Thoracic aorta (tissue), 2 donors: ENCODE measurements at places on chromosomes 11 and 22. TPM values are rescaled to one million over a fixed set of nuclear protein-coding genes. Genes with fewer than 3 reads are reported as not detected.

DNA sequence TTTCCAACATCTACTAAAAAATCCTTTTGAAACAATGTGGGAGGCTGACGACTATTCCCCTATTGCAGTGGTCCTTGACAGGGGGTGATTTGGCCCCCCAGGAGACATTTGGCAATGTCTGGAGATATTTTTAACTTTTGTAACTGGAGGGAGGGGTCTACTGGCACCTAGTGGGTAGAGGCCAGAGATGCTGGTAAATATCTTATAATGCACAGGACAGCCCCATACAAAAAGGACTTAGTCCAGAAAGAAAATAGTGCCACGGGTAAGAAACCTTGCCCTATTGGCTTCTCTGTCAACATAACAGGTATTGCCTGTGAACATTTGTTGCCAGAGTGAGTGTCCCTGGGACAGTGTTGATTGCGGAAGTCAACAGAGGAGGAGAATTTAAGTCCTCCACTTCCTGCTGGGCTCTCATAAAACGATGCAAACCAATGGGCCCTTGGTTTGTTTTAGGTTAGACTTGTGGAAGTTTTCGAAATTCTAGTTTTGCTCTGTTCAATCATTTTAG, 101.6 kb downstream of the MAML2 start:
- no peak for DNase-seq

DNA sequence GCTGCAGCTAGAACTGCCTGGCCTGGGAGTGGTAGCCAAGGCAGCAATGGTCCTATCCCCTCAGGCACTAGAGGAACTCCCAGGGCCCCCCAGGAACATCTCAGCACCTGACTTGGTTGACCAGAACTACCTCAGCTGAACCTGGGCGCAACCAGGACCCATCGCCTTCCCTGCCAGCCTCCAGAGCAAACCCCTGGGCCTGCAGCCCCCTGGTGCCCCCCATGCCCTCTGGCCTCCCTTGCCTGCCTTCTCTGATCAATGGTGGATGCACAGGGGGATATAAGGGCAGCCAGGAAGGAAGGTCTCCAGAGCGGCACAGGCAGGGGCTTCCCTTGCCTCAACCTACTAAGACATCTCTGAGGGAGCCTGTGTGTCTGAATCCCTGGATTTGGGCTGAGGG, 13.5 kb downstream of the MS4A10 start:
- no peak for DNase-seq

DNA sequence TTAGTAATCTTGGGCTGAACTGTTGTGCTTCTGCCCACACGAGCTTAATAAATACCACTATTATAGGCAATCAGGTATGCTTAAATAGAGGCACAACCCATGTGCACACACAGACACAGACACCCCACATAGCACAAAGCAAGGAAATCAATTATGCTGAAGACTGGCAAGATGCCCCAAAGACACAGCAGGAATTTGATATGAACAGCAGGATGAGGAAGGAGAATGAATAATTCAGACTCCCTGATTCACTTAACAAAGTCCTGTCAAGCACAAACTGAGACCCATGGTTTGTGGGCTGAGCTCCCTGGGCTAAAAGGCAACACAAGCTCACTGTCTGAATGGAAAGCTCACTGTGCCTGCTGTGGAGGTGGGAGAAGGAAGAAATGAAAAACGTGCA, 42.5 kb downstream of the RBFOX2 start:
- no peak for DNase-seq

DNA sequence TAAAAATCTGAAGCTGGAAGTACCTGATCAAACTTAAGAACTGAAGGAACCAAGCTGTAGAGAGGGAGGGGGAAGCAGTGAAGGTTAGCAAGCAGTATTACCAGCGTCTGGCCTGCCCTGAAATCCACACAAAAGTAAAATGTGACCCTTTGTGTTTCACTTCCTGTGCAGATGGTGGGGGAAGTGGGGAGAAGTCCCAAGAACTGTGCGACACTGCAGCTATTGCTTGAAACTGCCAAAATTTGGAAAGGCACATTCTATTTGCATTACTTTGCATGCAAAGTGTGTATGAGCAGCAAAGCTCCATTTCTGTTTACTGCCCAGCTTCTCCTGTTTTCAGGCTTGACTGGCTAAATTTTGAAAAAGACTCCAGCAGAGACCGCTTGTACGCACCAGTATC, 72.1 kb upstream of the BMAL1 start:
- DNase-seq: no peak

- DNase-seq: no peak
Measured at GRCh38 chr11:44860346-44860745, 90.3 kb downstream of the TP53I11 start.

DNA sequence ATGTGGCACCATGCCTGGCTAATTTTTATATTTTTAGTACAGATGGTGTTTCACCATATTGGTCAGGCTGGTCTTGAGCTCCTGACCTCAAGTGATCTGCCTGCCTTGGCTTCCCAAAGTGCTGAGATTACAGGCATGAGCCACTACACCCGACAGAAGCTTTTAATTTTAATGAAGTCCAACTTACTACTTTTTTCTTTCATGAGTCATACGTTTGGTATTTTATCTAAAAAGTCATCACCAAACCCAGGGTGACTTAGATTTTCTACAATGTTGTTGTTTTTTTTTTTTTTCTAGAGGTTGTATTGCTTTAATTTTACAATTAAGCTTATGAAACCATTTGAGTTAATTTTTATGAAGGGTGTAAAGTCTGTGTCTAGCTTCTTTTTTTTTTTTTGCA, 34.9 kb downstream of the JRKL start:
- no peak for DNase-seq

DNA sequence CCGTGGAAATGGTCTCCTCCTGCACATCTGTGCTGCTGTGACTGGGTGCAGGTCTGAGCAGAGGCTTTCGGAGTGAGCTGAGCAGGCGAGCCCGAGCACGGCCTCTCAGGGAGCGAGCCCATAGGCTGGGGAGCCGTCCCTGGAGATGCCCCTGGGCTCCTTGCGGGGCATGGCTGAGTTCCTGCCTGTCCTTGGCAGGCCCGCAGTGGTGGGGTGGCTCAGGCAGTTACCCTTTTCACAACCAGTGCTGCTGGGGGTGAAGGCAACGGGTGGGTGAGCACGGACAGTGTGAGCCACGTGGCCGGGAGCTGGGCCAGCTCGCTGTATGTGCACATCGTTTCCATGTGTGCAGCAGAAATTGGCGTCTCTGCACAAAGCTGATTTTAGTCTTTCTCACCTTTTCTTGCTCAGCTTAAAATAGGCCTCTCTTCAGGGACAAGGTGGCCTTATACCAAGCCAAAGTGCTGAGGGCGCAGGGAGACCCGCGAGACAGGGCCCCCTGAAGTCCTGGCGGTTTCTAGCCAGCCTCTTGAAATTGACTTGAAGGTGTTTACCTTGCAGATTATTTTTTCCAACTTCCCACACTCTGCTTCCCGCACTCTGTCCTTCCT, at the start of gene TP53AIP1:
Gene TP53AIP1, minus strand, starts transcription at position 55 of the 611 bp plus-strand sequence. CDS start 5,053 bp downstream, outside the sequence.
- no peak for DNase-seq

- no peak for DNase-seq
Measured at GRCh38 chr22:25002241-25002985, 49.9 kb downstream of the KIAA1671 start.

- no peak for DNase-seq
Measured at GRCh38 chr22:24411256-24412004, 16.0 kb upstream of the ADORA2A start.

Gene SULT4A1
- total RNA-seq: not detected

Gene APOL5
- not detected for total RNA-seq

DNA sequence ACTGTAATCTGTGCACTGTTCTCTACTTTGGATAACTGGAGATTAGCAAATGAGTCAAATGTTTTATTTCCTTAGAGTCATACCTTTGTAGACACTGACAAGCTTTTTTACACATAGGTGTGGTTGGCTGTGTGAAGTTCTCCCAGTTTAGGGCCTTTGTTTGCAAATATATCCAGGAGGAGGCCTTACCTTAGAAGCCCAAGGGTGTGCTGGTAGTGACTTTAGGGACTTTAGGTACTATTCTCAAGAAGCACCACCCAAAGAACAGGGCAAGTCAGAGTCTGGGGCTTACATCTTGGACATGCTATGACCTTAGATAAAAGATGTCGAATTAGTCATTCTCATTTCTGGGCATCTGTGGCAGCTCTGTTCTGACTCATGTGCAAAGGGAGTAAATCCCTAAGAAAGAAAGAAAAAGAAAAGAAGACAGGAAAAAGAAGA, 4.8 kb upstream of the FAR1 start:
- DNase-seq: no peak
